ENCODE measurements at places on chromosomes 1 and 21.

DNA sequence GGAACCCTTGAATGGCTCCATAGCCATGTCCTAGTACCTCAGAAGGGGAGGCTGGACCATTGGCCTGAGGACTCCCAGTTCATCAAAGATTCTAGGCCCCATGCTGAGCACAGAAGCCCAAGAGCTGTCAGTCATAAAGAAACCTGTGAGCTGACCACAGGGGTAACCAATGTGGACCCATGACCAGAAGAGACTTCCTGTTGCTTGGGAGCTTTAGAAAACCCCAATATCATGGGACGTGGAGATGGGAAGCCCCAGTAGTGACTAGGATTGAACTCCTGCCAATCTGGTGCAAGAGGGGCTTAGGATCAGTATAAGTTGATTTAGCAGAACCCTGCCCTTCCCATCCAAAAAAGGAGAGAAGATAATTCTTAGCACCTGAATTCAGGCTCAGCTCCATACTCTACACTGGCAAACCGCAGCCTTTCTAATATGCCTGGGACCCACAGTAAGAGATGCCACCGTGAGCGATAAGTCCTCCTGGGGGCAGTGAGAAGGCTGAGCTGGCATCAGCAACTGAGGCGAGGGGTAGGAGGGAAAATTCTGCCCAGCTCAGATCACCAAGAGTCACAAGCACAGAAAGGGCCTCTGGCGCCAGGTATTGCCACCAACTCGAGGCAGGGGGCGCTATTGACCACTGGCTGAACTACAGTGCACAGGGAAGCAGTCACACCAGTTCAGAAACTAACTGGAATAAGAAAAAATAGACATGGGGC lies 108.9 kb downstream of the CAPN8 start:
- DNase-seq: peak; percentile 83

- no peak for DNase-seq
These were observed 196.1 kb upstream of the CAMK1G start for GRCh38 chr1:209387271-209387968.

DNA sequence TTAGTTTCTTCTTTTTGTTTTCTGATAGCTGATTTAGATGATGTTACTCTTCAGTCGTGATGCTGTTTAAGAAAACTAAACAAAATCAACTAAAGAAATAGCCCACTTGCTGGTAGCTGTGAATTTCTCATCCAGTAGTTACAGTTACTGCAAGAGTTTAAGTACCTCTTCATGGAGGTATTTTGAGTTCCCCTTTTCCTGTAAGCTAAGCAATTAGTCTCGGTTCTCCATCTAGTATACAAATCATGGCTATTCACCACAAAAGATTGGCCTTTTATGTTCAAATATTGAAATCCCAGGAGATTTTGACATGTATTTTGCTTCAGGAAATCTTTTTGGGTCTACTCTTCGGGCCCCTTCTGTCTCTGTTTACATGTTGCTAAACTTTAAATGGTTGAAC lies 31.1 kb downstream of the HUNK start:
- DNase-seq: no peak

DNA sequence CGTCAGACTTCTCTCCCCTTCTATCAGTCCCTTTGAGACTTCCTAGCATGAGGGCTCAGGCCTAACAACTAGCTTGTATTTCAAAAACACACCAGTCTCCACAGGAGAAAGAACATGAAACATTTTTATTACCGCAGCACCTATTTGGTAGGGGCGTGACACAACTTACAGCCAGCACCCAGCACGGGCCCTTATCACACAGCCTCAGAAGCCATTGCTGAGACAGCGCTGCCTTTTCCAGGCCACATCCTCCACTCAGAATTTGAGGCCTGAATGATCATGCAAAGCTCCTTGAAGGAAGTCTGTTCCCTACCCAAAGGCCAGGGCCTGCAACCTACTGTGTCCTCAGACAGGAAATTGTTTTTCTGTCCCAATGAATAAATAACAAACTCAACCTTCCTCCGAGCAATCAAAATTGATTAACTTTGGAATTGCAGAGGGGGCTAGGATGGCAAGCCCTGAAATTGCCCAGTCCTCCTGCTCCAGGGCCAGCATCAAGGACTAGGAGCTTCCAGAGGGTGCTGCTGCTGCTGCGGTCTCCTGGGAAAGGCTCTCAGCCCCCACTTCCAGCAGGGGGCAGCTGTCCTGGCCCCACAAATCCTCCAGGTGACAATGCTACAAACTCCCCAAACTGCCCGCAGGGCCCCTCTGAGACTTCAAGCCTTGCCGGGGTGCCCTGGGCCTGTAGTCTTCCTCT lies 94.3 kb upstream of the GALNT2 start:
- DNase-seq: peak; percentile 29

DNA sequence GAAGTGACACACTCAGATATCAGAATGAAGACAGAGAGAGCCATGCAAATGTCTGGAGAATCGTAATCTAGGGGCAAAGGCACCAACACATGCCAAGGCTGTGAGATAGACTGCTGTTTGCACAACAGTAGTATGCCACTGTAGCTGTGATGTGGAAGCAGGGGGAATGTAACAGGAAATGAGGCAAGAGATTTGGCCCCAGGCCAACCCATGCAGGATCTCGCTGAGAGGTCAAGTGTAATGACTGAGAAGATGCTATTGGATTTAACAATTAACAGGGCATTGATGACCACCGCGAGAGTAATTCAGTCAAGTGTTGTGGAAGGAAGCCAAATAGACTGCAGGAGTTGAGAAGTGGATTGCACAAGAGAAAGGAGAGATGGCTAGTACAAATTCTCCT lies 107.3 kb upstream of the ST6GALNAC5 start:
- peak; percentile 12 for DNase-seq

- peak; percentile 86 for DNase-seq
These were observed 17.9 kb upstream of the FMOD start for GRCh38 chr1:203368624-203369451.

- peak; percentile 70 for DNase-seq
These were observed 7.8 kb downstream of the NUAK2 start for GRCh38 chr1:205313563-205314308.

GRCh38 chr1:232751393-232752140 lies 53.6 kb upstream of the MAP10 start:
- DNase-seq: no peak

GRCh38 chr1:99216956-99217355 lies 47.3 kb upstream of the PLPPR4 start:
- DNase-seq: no peak

- no peak for DNase-seq
These were observed 91.2 kb upstream of the KAZN start for GRCh38 chr1:14507262-14507661.

- DNase-seq: no peak
These were observed 638.3 kb downstream of the MATN1 start for GRCh38 chr1:30084909-30085571.

DNA sequence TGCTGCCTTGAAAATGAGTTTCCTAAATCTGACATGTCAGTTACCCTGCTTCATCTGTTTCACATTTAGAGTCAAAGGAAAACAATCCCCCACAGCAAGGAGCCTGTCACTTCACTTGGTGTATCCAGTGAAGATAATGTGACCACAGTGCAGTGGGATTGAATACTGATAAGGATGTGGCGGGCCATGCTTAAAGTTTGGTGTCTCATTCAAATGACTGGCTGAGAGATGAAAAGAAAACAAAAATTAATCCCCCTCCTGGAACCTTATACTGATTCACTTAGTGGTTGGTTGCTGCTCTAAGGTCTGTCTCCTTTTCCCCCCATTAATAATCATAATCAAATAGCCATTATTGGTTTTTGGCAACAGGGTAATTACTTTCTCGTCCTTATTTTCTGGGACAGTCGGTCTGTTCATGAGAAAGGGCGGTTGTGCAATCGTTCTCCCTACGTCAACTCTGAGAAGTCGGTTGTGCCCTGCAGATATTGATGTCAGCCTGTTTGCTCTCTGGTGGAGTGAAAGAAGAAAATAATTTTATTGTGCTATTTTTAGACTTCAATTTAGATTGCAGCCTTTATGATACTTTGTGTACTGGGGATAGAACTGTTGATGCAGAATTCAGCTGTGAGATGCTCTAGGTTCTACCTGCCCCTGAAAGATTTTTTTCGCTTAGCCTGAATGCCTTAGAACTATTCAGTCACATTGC lies 360.2 kb downstream of the DISC1 start:
- no peak for DNase-seq

DNA sequence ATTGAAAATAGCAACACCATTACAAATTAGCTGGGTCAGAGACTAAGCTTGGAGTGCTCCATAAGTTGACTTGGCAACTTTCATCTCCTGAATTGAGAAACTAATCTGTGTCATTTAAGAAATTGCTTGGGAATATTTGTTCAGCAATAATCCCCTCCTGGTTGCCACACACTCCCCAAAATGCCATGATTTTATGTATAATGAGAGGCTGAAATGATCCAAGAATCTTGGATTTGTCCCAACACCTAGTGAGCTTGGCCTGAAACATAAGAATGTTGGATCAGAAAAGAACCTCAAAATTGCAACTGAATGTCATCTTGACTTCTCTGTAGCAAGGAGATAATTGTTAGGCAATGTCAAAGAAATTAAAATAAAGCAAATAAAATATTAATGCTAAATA lies 805.9 kb upstream of the ADAMTS5 start:
- DNase-seq: no peak

DNA sequence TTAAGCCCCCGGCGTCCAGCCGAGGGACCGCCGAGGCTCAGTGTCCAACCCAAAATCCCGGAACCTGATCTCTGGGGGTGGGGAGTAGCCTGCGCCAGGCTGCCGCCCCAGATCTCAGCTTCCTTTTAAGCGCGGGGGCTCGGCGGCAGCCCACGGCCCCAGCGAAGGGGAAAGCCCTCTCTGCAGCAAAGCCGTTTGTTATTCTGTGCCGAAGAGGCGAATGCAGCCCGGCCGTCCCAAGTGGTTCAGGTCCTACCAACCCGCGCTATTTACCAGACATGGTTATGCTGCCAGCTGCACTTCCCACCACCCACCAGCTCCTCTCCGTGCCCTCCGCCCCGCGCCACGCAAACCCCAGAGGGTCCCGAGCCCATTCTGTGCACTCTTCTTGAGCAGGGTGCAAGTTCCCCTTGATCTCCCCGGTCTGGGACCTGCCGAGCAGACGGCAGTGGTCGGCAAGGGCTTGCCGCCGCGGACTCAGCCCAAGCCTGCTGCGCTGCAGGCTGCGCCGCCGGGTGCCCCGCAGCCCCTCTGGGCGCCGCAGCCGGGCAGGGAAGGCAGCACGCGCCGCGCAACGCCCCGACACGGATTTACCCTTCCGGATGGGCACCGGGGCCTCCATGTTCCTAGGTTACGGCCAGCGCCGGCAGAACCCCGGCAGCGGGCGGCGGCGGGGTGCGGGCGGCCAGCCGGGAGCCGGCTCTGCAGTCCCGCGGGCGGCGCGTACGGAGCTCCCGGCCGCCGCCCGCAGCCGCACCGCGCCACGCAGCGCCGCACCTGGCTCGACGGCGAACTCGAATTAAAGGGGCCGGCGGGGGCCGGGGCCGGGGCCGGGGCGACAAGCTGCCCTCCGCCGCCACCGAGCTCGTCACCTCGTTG lies 738 bp upstream of the KCNA2 start:
- peak; percentile 57 for DNase-seq

DNA sequence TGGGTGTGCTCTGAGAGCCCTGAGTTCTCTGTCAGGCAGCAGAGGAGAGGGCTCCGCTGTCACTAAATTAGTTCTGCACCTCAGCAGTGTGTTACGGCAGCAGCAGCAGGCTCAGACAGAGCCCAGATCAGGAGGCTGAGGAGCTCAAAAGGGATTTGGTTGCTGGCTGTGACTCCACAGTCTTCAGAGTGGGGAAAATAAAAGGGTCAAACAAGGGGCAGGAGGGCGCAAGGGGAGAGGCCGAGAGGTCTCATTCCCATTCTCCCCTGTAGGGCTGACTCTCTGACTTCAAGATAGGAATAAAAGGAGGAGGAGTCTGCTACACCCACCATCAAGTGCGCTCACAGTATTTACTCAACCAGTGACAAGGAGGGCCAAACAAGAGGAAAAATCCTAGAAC lies 9.2 kb upstream of the SLC45A3 start:
- no peak for DNase-seq

- no peak for DNase-seq
These were observed 48.0 kb upstream of the WLS start for GRCh38 chr1:68280286-68280685.

- peak; percentile 70 for DNase-seq
These were observed at the start of gene MTARC2 for GRCh38 chr1:220748089-220748934. Gene MTARC2 (plus strand): TSS chr1:220748322. CDS start chr1:220748532, 210 bp downstream.

- no peak for DNase-seq
These were observed 31.8 kb downstream of the APP start for GRCh38 chr21:26138615-26139257.

DNA sequence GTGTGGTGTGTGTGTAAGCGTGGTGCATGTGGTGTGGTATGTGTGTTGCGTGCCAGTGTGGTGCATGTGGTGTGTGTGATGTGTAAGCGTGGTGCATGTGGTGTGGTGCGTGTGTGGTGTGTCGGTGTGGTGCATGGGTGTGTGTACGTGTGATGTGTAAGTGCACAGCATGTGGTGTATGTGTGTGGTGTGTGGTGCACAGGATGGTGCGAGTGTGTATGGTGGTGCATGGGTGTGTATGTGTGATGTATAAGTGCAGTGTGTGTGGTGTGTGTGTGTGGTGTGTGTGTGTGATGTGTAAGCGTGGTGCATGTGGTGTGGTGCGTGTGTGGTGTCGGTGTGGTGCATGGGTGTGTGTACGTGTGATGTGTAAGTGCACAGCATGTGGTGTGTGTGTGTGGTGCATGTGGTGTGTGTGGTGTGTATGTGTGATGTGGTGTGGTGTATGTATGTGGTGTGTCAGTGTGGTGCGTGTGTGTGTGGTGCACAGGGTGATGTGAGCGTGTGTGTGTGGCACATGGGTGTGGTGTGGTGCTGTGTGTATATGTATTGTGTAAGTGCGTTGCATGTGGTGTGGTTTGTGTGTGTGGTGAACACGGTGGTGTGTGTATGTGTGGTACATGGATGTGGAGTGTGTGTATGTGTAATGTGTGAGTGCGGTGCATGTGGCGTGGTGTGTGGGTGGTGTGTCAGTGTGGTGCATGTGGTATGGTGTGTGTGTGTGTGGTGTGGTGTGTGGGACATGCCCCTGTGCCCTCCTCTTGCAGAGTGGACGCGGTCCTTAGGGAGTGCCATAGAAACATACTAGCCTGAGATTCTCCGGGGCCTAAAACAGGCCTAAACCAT lies 1.1 kb upstream of the C2CD2 start:
- no peak for DNase-seq

- no peak for DNase-seq
These were observed 36.0 kb upstream of the SLC19A1 start for GRCh38 chr21:45578176-45578801.

DNA sequence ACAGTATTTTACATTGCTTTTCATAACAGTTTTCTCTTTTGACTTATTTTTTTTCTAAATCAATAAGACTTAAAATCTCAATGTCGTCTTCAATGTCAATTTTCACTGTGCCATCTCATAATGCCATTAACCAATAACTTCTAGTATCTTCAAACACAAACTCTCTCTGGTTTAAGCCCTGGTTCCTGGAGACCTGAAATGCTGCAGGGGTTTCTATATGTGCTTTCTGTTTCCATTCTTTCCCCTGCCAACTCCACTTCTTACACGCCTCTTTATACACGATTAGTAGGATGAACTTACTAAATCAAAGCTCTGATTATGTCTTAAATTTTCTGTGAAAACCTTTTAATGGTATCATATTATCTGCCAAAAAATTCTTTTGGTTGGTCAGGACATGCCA lies 191.4 kb downstream of the AMY1C start:
- DNase-seq: no peak

GRCh38 chr21:46155514-46156377 lies at the start of gene FTCD:
Gene FTCD (minus strand): TSS chr21:46155579. CDS start chr21:46155523, 56 bp downstream.
- DNase-seq: no peak

- DNase-seq: peak; percentile 41
These were observed 3.6 kb upstream of the NPPA start for GRCh38 chr1:11851180-11851579.
